ENCODE measurements at places on chromosomes 12 and 14. TPM values are rescaled to one million over a fixed set of nuclear protein-coding genes. Genes with fewer than 3 reads are reported as not detected.
A peak's percentile ranks its signal among the peaks of the same experiment; 100 is the strongest.

Gene MMP14
- total RNA-seq: 3.0 TPM

Gene TMEM260
- total RNA-seq: 33.6 TPM

Gene AVPR1A
- not detected for total RNA-seq

DNA sequence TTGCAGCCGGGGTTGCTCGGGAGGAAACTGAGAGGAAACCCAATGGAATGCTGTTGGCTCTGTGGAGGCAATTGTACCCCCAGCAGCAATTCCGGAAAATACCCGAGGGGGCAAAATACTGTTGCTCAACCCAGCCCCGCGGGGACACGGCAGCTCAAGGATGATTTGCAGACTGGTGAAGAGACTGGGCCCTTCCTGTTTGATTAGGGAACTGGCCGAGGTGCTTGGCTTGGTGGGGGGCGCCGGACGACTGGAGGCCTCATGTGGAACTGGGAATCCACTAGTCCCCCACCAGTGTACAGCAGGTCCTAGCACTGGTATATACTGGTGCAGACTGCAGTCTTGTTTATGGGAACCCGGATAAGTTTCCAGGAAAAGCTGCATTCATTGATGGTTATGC is 10.3 kb upstream of the RNASE12 start:
- H3K36me3 ChIP-seq: no peaks in the 10 kb centered on the region
- no peak for DNase-seq
- H3K27ac ChIP-seq: no peak overlapping the region

DNA sequence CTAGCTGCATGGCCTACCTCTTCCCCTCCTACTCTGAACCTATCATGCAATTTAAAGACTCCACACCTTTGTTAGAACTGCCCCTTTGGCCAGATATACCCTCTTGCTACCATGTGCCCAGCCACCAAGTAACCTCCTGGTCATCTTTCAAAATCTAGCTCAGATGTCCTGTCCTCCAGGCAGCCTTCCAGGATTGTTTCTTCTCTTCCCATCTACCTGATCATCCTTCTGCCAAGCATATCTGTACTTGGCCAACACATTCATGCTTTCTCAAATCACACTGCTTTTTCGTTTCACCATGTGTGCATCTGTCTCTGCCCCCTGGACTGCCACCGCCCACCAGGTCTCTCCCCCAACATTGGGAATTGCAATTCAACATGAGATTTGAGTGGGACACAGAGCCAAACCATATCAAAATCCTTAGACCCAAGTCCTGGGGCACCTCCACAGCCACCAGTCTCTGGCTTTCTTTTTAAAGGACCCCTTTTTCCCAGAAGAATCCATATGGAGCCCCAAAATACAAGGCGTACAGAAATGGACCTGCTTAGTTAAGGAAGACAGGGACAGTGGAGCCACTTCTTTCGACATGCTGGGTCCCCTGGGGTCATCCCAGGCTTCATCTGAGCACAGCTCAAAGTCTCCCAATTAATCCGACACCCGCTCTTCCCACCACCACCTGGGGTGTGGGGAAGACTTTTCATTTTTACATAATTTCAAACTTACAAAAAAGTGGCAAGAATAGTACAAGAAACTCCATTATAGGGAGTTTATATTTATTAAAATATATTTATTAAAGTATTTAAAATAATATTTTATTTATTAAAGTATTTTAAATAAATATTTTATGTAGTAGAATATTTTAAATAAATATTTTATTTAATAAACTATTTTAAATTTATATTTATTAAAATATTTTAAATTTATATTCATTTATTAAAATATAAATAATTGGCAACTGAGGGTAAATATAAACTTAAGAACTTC is 7.9 kb upstream of the CMKLR1 start:
- no peak overlapping the region for H3K27ac ChIP-seq
- no peak overlapping the region for H3K4me3 ChIP-seq
- no peaks in the 10 kb centered on the region for H3K36me3 ChIP-seq

- H3K27me3 ChIP-seq: no peaks in the 10 kb centered on the region
- no peak for DNase-seq
- H3K4me1 ChIP-seq: no peaks in the 10 kb centered on the region
- H3K36me3 ChIP-seq: no peaks in the 10 kb centered on the region
- no peak overlapping the region for H3K4me3 ChIP-seq
- H3K27ac ChIP-seq: no peak overlapping the region
Measured at GRCh38 chr12:76340680-76341435, 7.4 kb downstream of the BBS10 start.

DNA sequence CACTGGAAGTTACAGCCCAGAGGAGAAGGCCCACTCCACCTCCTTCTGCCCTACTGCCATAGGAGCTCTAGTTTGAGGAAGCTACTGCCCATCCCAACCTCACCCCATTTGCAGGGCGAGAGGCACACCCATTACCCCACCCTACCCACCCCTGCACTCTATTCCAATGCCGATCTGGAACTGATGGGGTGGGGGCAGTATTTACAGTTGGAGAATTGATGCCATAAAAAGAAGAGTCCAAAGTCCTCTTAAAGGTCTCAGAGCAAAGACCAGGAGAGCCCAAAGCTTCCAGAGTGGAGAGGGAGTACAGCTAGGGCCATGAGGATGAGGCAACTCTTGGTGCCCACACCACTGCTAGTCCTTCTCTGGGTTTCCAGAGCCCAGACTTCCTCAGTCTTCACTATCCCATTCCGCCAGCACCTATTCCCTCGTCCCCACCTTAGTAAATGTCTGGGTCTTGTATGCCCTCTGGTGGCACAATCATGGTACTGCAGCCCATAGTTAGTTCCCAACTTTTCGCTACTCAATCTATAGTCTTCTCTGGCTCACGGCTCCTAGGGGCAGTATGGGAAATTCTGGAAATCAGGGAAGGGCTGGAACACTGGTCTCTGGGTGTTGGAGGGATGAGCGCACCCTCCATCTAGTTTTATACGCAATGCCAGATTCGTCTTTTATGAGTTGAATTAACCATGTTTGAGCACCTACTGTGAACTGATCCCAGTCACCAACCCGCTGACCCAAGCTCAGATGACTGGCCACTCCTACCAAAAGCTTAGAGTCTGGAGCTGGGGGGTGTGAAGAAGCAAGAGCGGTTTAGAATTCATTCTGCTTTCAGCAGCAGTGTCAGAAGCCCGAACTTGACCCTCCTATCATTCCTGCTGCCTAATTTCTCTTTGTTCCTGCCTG is 6.9 kb upstream of the ADCY6 start:
- H3K36me3 ChIP-seq: no peaks in the 10 kb centered on the region
- H3K27ac ChIP-seq: no peak overlapping the region
- H3K4me1 ChIP-seq: no peaks in the 10 kb centered on the region
- DNase-seq: peak; percentile 56
- H3K27me3 ChIP-seq: no peaks in the 10 kb centered on the region

GRCh38 chr12:17928708-17929366 is 161.2 kb downstream of the RERGL start:
- no peaks in the 10 kb centered on the region for H3K36me3 ChIP-seq
- H3K27me3 ChIP-seq: no peaks in the 10 kb centered on the region
- no peaks in the 10 kb centered on the region for H3K4me1 ChIP-seq
- H3K27ac ChIP-seq: no peak overlapping the region
- no peak overlapping the region for H3K4me3 ChIP-seq

DNA sequence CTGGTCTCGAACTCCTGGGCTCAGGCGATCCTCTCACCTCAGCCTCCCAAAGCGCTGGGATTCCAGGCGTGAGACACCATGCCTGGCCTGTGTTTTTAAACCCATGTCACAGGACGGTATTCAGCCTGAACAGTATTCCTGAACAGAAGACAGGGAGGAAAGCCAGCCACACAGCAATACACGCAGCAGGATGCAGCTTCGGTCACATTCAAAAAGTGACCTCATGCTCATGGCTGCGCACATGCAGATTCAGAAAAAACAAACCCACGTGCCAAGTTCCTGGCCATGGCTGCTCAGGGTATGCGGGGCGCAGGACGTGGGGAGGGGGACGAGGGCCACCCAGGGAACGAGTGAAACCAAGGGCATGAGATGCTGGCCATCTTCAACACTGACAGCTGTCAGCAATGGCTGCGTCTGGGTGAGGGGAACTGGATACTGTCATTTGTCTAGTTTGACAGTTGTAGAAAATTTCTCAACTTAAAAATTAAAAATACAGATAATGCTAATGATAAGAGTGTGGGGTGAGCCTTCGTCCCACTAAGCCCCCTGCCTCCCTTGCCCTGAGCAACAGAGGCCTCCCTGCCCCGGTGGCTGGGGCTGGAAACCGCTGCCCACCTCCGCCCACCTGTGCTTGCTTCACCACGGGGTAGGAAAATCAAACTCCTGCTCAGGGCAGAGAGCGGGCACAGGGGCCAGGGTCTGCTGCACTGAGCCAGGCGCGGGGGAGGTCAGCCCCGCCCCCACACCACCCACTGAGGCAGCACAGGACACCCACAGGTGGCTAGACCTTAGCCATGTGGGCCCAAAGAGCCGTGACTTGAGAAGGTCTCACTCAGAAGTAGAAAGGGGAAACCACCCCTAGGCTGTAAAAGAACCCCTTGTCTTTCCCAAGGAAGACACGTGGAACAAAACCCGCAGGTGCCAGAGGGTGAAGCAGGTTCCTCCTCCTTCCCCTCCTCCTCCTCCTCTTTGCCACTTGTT is 84.2 kb downstream of the SCARB1 start:
- H3K36me3 ChIP-seq: no peaks in the 10 kb centered on the region
- no peak overlapping the region for H3K27ac ChIP-seq
- H3K4me1 ChIP-seq: peaks cover 9% of the 10 kb centered on the region

DNA sequence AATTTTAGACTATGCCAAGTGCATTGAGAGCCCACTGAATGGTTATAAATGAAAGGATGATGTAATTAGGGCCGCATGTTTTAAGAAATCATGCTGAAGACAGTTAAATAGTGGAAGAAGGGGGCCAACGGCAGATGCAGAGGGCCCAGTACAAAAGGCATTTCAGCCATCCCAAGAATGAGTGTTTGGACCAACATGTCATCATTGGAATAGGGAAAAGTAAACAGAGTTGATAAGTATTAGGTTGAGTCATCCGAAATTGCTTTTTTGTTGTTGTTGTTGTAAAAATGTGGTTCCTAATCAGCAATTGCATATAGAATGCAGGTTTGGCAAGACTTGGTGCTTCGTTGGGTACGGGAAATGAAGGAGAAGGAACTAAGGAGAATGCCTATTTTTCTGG is 29.5 kb downstream of the BMP4 start:
- no peak overlapping the region for H3K4me3 ChIP-seq
- H3K36me3 ChIP-seq: no peaks in the 10 kb centered on the region
- no peak overlapping the region for H3K27ac ChIP-seq
- no peaks in the 10 kb centered on the region for H3K4me1 ChIP-seq
- H3K27me3 ChIP-seq: no peaks in the 10 kb centered on the region

GRCh38 chr14:69314327-69314726 is 54.4 kb downstream of the GALNT16 start:
- no peaks in the 10 kb centered on the region for H3K36me3 ChIP-seq
- DNase-seq: no peak
- H3K27ac ChIP-seq: no peak overlapping the region
